ENCODE measurements at places on chromosomes 16 and 17. TPM values are rescaled to one million over a fixed set of nuclear protein-coding genes. Genes with fewer than 3 reads are reported as not detected.

DNA sequence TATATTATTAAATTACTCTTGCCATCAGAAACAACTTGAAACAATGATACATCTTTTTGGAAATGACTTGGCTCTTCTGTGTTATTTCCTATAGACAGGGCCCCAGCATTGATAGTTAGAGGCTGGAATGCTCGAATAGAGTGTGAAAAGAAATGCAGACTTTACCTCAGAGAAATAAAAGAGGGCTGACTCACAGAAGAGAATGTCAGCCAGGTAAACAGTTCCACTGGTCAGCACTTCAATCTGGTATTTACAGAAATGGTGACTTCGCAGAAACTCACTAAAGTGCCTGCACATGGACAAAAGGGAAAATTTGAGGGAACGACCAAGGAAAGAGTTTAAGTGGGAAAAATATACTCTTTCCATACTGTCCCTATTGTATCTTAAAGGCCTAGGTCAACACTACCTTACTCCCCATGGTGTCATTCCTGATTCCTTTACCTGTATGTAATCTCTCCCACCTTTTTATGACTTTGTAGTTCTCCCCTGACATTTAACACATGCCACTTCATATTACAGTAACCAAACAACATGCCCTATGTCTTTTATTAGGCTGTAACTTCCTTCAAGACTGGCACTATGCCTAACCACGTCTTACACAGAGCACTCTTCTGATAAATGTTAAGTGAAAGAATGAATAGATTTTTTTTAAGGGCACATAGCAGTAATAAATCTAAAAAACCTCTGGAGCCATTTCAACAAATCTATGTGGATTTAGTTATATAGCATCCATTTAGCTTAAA lies 36.7 kb downstream of the AKAP10 start:
- H3K27ac ChIP-seq = peak overlapping the region; percentile 74
- peaks cover 2% of the 10 kb centered on the region for H3K36me3 ChIP-seq
- no peak overlapping the region for H3K4me3 ChIP-seq
- peaks cover 11% of the 10 kb centered on the region for H3K4me1 ChIP-seq
- no peaks in the 10 kb centered on the region for H3K27me3 ChIP-seq
- DNase-seq = no peak

Gene ARHGAP44
- total RNA-seq = 29.2 TPM

DNA sequence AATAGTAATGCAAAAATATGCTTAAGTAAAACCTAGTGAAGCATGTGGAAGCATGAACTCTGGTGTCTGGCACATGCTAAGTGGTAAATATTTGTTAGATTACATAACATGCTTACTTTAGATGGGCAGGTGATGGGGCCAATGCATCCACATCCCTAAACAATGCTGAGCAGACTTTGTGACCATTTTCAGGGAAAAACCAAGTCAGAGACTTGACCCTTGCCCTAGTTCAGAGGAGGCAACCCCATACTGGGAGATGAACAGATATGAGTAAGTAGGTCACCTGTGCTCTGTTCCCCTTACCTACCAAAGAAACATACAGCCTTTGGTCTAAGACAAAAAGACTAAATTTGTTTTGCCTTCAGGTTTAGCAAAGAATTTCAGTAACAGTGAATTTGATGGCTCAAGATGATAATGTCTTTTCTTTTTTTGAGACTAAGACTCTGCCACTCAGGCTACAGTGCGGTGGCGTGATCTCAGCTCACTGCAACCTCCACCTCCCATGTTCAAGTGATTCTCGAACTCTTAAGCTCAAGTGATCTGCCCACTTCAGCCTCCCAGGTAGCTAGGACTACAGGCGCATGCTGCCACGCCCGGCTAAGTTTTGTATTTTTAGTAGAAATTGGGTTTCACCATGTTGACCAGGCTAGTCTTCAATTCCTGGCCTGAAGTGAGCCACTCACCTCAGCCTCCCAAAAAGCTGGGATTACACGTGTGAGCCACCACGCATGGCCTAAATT lies 91.4 kb downstream of the HIC1 start:
- DNase-seq = no peak
- H3K4me1 ChIP-seq = no peaks in the 10 kb centered on the region
- H3K36me3 ChIP-seq = no peaks in the 10 kb centered on the region
- no peak overlapping the region for H3K27ac ChIP-seq
- no peak overlapping the region for H3K4me3 ChIP-seq

DNA sequence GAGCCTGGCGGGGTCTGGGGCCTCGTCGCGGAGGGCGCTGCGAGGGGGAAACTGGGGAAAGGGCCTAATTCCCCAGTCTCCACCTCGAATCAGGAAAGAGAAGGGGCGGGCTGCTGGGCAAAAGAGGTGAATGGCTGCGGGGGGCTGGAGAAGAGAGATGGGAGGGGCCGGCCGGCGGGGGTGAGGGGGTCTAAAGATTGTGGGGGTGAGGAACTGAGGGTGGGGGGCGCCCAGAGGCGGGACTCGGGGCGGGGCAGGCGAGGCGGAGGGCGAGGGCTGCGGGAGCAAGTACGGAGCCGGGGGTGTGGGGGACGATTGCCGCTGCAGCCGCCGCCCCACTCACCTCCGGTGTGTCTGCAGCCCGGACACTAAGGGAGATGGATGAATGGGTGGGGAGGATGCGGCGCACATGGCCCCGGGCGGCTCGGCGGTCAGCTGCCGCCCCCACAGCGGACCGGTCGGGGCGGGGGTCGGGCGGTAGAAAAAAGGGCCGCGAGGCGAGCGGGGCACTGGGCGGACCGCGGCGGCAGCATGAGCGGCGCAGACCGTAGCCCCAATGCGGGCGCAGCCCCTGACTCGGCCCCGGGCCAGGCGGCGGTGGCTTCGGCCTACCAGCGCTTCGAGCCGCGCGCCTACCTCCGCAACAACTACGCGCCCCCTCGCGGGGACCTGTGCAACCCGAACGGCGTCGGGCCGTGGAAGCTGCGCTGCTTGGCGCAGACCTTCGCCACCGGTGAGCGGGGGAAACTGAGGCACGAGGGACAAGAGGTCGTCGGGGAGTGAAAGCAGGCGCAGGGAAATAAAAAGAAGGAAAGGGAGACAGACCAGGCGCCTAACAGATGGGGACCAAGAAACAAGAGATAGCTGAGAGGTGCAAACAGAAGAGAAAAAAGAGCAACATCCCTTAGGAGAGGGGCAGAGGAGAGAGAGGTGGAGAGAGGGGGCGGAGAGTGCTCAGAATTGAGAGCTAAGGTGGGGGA lies at the start of gene PNMT:
Gene PNMT (plus strand): TSS at position 509 of the 980 bp plus-strand sequence. CDS start 23 bp downstream, at position 532.
- peak within 1 kb of the TSS; percentile 37 for H3K4me3 ChIP-seq
- no peaks in the 10 kb centered on the region for H3K36me3 ChIP-seq
- DNase-seq = peak; percentile 81
- peaks cover 58% of the 10 kb centered on the region for H3K27me3 ChIP-seq
- H3K27ac ChIP-seq = no peak within 1 kb of the TSS

GRCh38 chr16:28873543-28874201 lies 4.6 kb upstream of the ATP2A1 start:
- H3K4me1 ChIP-seq = no peaks in the 10 kb centered on the region
- no peaks in the 10 kb centered on the region for H3K27me3 ChIP-seq
- H3K36me3 ChIP-seq = no peaks in the 10 kb centered on the region
- DNase-seq = peak; percentile 30

DNA sequence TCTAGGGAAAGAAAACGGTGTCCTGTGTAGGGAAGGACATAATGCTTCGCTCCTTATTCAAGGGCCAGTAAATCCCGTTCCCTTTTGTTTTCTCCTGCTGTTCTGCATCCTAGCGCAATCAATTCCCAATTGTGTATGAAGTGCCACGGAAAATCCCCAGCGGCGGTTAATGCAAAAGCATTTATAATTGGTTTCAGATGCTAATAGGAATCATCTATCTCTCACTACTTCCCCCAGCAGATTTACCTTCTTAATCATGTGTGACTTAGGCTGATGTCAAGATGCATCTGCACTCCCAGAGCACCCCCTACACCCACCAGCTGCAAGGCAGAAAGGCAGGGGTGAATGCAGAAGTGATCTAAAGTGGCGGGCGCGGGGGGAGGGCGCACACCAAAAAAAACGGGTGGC lies 32.7 kb upstream of the SSTR2 start:
- H3K27ac ChIP-seq = no peak overlapping the region
- no peaks in the 10 kb centered on the region for H3K36me3 ChIP-seq
- no peak for DNase-seq

Gene SOX8
- 0.60 TPM for total RNA-seq

Gene DCXR
- 117 TPM for total RNA-seq

Data from transverse colon (tissue), 4 donors.